Putamen (tissue), 1 donor: ENCODE measurements at places on chromosomes 2 and 18.

- no peak for DNase-seq
Observed at GRCh38 chr18:44569391-44570055, 111.2 kb upstream of the SETBP1 start.

- no peak for DNase-seq
Observed at GRCh38 chr2:149451417-149452165, 121.2 kb downstream of the LYPD6 start.

DNA sequence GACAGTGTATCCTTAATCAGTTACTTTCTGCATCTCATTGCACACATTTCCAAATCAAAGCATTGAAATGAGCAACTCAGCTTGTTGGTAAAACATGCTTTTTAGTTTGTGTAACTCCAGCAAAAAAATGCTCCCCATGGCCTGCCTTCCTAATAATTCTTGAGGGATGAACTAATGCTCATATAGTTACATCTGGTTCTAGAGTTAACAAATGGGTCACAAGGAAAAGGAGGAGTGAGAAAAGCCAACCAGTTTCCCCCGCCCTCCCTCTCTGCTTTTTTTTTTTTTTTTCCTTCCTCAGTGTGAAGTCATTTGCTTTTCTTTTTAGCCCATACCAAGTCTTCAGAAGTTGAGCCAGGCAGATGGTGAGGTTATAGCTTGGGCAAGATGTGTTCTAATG lies 231.7 kb downstream of the MTX2 start:
- DNase-seq = no peak

DNA sequence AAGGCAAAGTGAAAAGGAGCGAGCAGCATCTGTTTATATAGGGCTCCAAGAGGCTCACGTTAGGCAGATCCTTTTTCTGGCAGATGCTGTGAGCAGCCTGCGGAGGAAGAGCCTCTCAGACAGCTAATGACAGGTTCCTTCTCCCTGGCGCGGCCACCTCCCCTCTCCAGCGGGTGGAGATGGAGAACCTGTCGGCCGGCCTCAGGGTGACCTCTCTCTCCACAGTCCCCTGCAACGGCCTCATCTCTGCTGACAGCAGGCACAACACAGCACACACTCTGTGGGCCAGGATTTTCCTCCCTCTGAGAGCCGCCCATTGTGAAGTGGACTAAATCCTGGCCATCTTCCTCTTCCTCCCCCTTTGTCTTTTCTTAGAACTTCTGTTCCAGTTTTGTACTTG lies 119.8 kb downstream of the PRKCE start:
- no peak for DNase-seq

DNA sequence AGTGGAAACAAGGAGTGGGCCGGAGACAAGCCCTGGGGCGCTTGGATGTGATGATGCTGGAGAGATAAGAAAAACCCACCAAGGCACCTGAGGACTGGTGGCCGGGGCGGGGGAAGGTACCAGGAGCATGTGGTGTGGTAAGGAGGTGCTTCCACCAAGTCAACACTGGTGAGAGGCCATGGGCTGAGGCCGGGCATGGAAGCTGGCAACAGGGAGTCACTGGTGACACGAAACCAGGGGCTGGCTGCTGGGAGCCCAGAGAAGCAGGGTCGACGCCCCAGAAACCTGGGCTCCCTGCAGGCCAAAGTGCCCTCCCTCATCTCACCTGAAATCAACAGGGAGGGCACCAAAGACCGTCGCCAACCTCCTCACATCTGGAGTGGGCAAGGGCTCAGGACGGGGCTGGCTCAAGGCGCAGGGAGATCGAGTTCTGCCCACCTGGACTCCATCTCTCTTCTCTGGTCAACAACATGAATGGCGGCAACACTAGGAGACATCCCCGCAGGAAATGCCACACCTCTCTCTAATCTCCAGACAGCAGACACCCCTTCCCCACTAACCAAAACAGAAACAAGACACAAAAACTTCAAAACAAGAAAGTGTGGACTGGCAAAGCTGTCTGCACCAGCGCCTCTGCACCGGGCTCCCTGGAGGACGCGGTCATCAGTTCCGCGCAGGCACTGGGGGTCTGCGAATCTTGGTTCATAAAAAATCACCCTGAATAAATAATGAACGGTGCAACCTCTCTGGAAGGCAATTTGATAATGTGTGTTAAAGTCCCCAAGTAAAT lies 185.5 kb downstream of the HDAC4 start:
- no peak for DNase-seq

GRCh38 chr2:237883951-237884446 lies 24.6 kb downstream of the RAMP1 start:
- DNase-seq = no peak

DNA sequence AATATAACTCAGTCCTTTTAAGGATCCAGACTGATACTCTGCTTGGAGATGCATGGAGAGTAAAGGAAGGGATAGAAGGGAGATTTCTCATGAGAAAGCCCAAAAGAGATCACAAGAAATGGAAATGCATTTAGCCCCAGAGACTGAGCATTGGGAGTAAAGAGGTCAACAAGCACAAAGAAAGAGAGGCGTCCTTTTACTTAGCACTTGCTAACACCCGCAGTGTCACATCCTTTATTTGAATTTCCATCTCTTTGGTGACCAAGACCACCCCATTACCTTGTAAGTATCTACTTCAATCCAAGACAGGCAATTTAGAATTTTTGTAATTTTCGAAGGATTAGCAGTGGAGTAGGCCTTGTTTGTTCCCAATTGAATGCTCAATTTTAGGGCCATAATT lies 111.8 kb upstream of the DCC start:
- DNase-seq = no peak

GRCh38 chr2:37110306-37111212 lies 26.2 kb downstream of the GPATCH11 start:
- no peak for DNase-seq

GRCh38 chr2:234328444-234328990 lies 168.4 kb downstream of the ARL4C start:
- DNase-seq = no peak

DNA sequence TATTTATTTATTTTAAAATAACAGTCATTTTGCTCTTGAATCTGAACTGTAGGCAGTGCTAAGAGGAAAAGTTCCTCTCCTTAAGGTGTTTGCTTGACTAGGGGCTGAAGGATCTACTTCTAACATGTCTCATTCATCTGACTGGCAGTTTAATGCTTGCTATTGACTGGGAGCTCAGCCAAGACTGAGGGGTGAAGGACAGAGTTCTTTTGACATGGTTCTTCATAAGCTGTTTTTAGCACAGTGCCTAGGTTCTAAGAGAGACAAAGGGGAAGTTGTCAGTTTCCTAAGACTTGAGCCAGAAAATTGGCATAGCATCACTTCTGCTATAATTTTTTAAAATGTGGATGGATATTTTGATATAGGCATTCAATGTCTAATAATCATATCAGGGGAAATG lies 73.0 kb downstream of the COMMD1 start:
- DNase-seq = peak; percentile 63

DNA sequence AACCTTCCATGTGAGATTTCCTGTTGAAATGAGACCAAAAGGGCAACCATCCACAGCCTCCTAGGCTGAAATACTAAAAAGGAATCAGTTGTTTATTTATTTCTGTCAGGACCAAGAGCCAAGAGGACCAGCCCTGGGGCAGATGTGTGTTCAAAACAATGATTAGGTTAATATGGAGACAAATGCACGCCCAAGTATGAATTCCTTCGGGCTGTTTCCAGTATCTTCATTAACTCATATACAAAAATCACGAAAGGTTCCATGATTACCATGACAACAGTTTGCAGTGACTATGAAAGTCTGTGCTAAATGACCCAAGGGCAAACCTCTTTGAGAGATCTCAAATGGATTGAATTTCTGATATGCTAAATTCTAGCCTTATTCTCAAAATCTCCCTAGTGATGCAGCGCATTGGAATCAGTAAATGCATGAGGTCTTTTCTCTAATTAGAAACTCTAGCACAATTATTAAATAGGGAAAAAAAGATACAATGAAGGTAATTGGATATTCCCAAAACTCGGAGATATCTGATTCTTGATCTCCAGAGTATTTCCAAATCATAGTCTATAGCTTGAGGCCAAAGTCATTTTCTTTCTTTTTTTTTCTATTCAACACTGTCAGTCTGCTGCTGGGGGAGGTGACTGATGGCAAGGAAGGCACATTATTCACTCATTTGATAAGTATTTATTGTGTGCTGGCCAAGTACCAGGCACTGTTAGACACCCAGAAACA lies 35.6 kb downstream of the VIT start:
- no peak for DNase-seq

GRCh38 chr2:227267410-227268115 lies 57.5 kb upstream of the MFF start:
- no peak for DNase-seq

DNA sequence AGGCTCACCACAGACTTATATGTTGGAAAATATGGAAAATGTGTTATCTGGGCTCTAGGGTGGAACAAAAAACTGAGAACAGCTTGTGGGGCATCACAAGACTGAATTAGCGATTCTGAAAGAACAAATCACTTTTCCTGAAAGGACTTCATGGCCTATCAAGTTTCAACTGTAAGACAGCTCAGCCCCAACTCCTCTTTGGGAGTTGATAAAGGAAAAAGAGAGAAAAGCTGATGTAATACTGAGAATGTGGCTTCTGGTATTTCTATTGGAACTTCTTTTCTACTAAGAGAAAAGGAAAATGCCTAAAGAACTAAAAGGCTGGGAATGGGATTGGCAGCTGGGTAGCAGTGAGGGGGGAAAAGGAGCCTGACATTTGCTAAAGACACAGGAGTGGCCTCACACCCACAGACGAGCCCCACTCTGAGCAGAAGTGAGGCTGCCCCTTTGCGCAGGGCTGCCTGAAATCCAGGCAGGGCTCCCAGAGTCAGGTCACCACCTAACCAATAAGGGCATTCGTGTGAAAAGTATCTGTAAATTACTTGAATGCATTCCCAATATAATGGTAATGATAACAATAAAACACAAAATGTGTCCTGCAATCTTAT lies 75.6 kb downstream of the LRP2 start:
- no peak for DNase-seq

- no peak for DNase-seq
Observed at GRCh38 chr18:79413901-79414300, 18.2 kb downstream of the NFATC1 start.

- DNase-seq = no peak
Observed at GRCh38 chr2:208726242-208726641, 319.6 kb downstream of the PTH2R start.

DNA sequence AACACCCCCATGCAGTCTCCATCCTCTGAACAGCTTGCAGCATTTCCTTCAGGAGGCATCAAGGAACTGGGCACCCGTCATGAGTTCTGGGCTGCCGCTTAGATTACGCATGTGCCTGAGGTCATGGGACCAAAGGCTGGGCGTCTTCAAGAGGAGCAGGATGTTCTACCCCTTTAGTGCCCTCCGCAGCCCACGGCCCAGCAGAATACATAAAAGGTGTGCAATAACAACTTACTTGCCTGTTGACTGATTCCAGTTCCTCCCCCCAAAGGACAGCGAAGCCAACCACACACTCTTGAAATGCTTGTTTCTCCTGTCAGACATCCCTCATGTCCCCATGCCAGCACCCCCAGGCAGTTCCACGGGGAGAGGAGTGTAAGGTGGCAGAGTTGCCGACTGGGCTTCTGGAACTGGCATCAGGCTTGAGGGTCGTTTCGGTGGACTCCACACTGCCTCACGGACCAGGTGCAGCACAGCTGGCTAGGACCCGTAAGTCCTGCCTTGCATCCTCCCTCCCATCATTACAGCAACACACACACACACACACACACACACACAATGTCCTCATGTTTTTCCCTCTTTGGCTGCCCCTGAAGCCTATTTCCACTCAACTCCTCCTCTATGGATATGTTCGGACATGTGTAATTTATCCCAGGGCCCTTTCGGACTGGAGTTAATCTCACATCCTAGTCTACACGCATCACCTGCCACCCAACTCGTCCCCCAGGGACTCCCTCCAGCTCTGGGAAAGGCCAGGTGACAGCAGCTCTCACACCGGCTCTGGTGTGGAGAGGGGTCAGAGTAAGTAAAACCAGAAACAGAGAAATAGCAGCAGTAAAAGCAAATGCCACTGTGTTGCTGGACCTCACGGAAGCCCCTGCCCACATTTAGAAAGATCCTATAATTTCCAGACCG lies 200.7 kb downstream of the BCL11A start:
- DNase-seq = no peak

GRCh38 chr18:76365561-76365960 lies 129.5 kb downstream of the ZNF516 start:
- DNase-seq = no peak

DNA sequence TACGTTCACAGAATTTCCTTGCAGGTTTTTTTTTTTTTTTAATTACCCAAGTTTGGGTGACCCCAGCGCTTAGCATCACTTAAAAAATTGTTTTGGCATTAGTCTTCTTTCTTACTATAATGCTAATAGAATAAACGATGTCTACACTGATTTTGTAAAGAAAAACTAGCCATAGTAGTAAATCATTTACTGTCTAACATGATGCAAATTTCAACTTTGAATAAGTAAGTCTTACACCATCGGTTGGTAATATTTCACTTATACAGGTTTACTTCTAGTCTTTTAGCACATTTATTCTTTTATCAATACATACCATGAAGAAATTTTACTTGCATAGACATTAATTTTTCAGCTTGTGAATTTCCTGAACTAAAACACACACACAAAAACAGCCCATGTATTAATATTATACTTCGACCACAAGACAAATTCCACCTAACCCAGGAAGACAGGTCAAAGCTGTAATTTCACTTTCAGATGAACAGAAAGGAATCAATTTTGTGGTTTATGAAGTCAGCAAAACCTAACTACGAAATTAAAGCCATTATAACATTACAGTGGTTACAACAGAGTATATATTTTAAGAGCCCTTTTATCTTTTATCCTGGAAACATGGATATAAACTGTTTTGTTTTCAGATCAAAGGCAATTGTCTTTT lies 1.9 kb downstream of the YES1 start:
- no peak for DNase-seq

- no peak for DNase-seq
Observed at GRCh38 chr18:57900906-57901435, 97.9 kb upstream of the ATP8B1 start.

DNA sequence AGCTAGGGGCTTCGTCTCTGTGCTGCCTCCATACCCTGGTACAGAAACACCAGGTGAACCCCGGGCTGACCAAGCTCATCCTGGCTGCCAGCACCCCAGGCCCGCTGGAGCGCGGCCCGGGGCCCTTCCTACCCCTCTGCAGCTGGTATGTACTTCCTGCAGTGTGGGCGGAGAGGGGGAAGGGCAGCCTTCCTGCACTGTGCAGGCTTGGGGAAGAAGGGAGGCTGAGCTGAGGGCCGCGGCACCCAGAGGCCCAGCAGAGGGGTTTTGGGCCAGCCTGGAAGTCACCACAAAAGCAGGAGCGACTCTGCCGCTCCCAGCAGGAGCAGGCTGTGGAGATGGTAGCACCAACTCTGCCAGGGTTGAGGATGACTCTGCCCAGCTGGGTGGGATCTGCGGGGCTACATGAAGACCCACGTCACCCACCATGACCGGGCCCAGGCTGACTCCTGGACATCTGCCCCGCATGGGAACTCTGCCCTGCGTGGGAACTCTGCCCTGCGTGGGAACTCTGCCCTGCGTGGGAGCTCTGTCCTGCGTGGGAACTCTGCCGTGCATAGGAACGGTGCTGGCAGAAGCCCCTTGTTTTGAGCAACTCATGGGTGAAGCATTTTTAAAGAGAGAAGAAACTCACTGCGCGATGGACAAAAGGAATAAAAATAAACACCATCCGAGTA lies 273.3 kb downstream of the NDUFA10 start:
- no peak for DNase-seq

GRCh38 chr2:70728128-70728527 lies 39.9 kb downstream of the ADD2 start:
- no peak for DNase-seq

GRCh38 chr2:63658176-63658968 lies 69.6 kb downstream of the MDH1 start:
- DNase-seq = no peak
